SJCRH30 (cell line): ENCODE measurements at places on chromosomes 5 and 9. TPM values are rescaled to one million over a fixed set of nuclear protein-coding genes. Genes with fewer than 3 reads are reported as not detected.

DNA sequence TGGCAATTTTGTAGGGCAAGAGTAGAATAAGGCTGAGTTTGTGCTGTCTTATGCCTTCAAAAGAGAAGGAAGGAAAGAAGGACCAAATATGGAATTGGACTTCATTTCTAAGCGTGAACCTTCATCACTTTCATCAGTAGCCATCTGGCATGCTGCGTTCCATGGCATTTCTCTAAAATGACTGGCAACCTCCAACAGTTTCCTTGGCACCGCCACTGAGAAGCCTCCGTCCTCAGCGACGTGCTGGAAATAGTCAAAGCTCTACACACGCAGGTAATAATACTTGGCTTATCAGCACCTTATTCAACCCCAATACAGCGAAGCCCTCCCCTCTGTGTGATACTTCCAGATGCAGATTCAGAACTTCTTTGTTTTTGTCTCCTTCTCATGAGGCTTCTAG is 169.7 kb upstream of the CD180 start:
- no peak overlapping the region for H3K27ac ChIP-seq
- no peaks in the 10 kb centered on the region for H3K27me3 ChIP-seq
- no peak overlapping the region for H3K4me3 ChIP-seq
- no peaks in the 10 kb centered on the region for H3K36me3 ChIP-seq

GRCh38 chr5:56735849-56736641 is 79.3 kb upstream of the MAP3K1 start:
- no peak overlapping the region for H3K4me3 ChIP-seq
- H3K27me3 ChIP-seq = no peaks in the 10 kb centered on the region
- no peaks in the 10 kb centered on the region for H3K36me3 ChIP-seq
- DNase-seq = no peak

DNA sequence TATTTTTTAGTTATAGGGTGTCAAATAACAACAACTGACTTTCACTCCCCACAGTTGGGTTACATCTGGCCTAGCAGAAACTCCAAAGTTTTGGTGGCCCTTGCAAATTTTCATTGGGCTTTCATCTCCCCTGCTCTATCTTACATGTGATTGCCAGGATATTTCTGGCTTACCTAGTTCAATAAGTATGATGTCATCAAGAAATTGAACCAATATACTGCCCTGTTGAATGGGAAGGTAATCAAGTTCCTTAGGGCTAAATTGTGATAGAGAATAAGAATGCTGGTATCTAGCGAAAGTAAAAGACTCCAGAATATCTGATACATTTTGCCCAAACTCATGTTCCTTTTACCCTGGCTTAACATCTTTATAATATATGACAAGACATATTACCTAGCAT is 17.0 kb upstream of the ICE1 start:
- no peak for DNase-seq
- H3K4me3 ChIP-seq = no peak overlapping the region
- no peaks in the 10 kb centered on the region for H3K4me1 ChIP-seq
- H3K36me3 ChIP-seq = no peaks in the 10 kb centered on the region

- no peaks in the 10 kb centered on the region for H3K36me3 ChIP-seq
- H3K27ac ChIP-seq = no peak overlapping the region
- no peak overlapping the region for H3K4me3 ChIP-seq
- no peak for DNase-seq
- H3K4me1 ChIP-seq = 0 out of 2 replicates have a peak, but pooled peaks cover 10% of the 10 kb centered on the region
These were observed 419.2 kb downstream of the PDE4D start for GRCh38 chr5:59474324-59474723.

- no peak overlapping the region for H3K27ac ChIP-seq
- no peaks in the 10 kb centered on the region for H3K27me3 ChIP-seq
- H3K4me1 ChIP-seq = peaks cover 19% of the 10 kb centered on the region
- H3K4me3 ChIP-seq = no peak overlapping the region
- DNase-seq = no peak
- no peaks in the 10 kb centered on the region for H3K36me3 ChIP-seq
These were observed 140.8 kb upstream of the ADAMTSL1 start for GRCh38 chr9:18333157-18333556.

- H3K27ac ChIP-seq = no peak overlapping the region
- no peaks in the 10 kb centered on the region for H3K36me3 ChIP-seq
- no peaks in the 10 kb centered on the region; the same call in 1 of the 2 replicates for H3K4me1 ChIP-seq
- no peaks in the 10 kb centered on the region for H3K27me3 ChIP-seq
These were observed 8.9 kb downstream of the ARAP3 start for GRCh38 chr5:141672841-141673813.

DNA sequence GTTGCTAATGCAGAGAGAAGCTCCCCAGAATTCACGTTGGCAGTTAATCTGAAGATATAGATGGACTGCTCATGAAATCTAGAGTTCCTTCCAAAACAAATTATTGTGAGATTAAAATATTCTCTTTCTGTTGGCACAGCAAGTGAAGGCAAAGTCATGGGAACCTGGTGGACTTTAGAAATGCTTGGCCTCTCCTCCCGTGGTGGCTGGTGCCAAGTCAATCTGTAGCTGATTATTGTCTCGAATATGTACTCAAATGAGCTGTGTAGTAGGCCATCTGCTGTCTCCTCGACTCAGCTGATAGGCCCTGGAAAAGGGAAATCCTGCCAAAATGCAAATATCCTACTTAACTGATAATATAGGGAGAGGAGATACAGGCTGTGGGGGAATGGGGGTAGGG is 69.3 kb downstream of the DAPK1 start:
- H3K36me3 ChIP-seq = no peaks in the 10 kb centered on the region
- no peaks in the 10 kb centered on the region for H3K27me3 ChIP-seq
- no peak overlapping the region for H3K27ac ChIP-seq
- DNase-seq = no peak
- peaks cover 7% of the 10 kb centered on the region for H3K4me1 ChIP-seq

- peaks cover 39% of the 10 kb centered on the region for H3K36me3 ChIP-seq
- DNase-seq = no peak
- H3K4me1 ChIP-seq = no peaks in the 10 kb centered on the region
- no peak overlapping the region for H3K4me3 ChIP-seq
These were observed 45.2 kb upstream of the HMCN2 start for GRCh38 chr9:130220352-130220751.

GRCh38 chr9:124000784-124001457 is 10.6 kb upstream of the LHX2 start:
- no peaks in the 10 kb centered on the region for H3K36me3 ChIP-seq
- no peak overlapping the region for H3K27ac ChIP-seq
- H3K27me3 ChIP-seq = peaks cover 30% of the 10 kb centered on the region
- no peak overlapping the region for H3K4me3 ChIP-seq

DNA sequence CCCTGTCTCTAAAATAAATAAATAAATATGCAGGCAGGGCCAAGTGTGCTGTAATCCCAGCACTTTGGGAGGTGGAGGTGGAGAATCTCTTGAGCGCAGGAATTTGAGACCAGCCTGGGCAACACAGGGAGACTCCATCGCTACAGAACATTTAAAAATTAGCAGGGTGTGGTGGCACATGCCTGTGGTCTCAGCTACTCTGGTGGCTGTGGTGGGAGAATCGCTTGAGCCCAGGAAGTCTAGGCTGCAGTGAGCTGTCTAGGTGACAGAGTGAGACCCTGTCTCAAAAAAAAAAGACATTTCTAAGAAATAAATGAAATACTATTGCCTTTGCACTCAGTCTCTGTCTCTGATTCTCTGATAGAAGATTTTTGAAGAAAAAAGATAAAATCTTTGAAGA is 1.2 kb upstream of the PCDHGA10 start:
- H3K4me3 ChIP-seq = no peak overlapping the region
- H3K27me3 ChIP-seq = no peaks in the 10 kb centered on the region
- peaks cover 16% of the 10 kb centered on the region for H3K36me3 ChIP-seq
- H3K27ac ChIP-seq = no peak overlapping the region

The KIAA0825 gene
- 3.0 and 3.1 TPM in 2 replicates for total RNA-seq

The LMBRD2 gene
- total RNA-seq = 14.9 and 16.4 TPM in 2 replicates

The DIRAS2 gene
- not detected in 2 replicates for total RNA-seq

The TNFSF8 gene
- total RNA-seq = not detected in 2 replicates

- no peak overlapping the region for H3K27ac ChIP-seq
- H3K4me3 ChIP-seq = no peak overlapping the region
- no peaks in the 10 kb centered on the region; the same call in 1 of the 2 replicates for H3K27me3 ChIP-seq
- H3K36me3 ChIP-seq = no peaks in the 10 kb centered on the region
- DNase-seq = no peak
These were observed 597.1 kb upstream of the KLF4 start for GRCh38 chr9:108086624-108087023.

The TAF11L7 gene
- total RNA-seq = not detected in 2 replicates

- no peak overlapping the region for H3K4me3 ChIP-seq
- no peaks in the 10 kb centered on the region for H3K27me3 ChIP-seq
- H3K4me1 ChIP-seq = peaks cover 51% of the 10 kb centered on the region
- H3K27ac ChIP-seq = peak overlapping the region; percentile 83
These were observed 6.8 kb upstream of the CEL start for GRCh38 chr9:133054966-133055365.

DNA sequence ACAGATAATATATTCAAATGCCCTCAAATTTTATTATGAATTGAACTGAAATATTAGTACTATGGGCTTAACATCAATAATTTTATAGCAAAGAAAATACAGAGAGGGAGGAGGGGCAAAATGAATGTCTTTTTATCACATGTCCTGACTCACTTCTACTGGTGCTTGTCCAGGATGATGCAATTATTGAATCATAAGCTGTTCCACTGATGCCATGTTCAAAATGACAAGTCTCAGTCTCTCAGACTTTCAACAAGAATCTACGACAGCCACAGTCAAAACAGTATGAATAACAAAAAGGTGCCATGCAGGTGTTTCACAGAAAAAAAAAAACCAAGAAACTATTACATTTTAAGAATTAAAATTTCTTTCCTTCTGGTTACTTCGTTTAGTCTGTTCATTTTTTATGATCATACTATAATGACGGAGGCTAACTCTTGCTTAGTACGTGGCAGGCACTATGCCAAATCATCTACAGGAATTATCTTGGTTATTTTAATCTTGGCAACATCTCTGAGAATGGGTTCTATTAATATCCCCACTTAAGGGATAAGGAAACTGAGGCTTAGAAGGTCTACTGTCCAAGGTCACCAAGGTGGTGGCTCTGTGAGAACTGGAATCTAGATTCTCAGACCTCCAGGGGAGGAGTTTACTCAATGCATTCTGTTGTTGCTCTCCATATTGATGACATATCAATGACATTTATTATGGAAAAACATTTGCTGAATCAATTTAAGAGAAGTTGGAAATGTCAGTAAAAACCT is 61.5 kb downstream of the NR3C1 start:
- peaks cover 6% of the 10 kb centered on the region; the same call in 1 of the 2 replicates for H3K4me1 ChIP-seq
- H3K36me3 ChIP-seq = peaks cover 2% of the 10 kb centered on the region; the same call in 1 of the 2 replicates
- no peak overlapping the region for H3K27ac ChIP-seq
- H3K4me3 ChIP-seq = no peak overlapping the region
- no peaks in the 10 kb centered on the region for H3K27me3 ChIP-seq
- no peak for DNase-seq

GRCh38 chr5:136195971-136196820 is 3.2 kb upstream of the SMIM32 start:
- no peak for DNase-seq
- no peaks in the 10 kb centered on the region for H3K4me1 ChIP-seq
- 0 out of 2 replicates have a peak, but pooled peaks cover 3% of the 10 kb centered on the region for H3K27me3 ChIP-seq
- no peaks in the 10 kb centered on the region for H3K36me3 ChIP-seq
- H3K27ac ChIP-seq = no peak overlapping the region

The FSTL4 gene
- total RNA-seq = 7.0 and 7.1 TPM in 2 replicates

GRCh38 chr9:93091453-93092081 is 4.5 kb upstream of the CARD19 start:
- H3K27me3 ChIP-seq = no peaks in the 10 kb centered on the region
- H3K27ac ChIP-seq = no peak overlapping the region
- H3K36me3 ChIP-seq = no peaks in the 10 kb centered on the region
- no peak for DNase-seq
- peaks cover 3% of the 10 kb centered on the region; the same call in 1 of the 2 replicates for H3K4me1 ChIP-seq

- no peak overlapping the region for H3K27ac ChIP-seq
- no peak for DNase-seq
- H3K27me3 ChIP-seq = no peaks in the 10 kb centered on the region
- no peak overlapping the region for H3K4me3 ChIP-seq
- H3K36me3 ChIP-seq = no peaks in the 10 kb centered on the region
- H3K4me1 ChIP-seq = no peaks in the 10 kb centered on the region
These were observed 29.8 kb downstream of the CD274 start for GRCh38 chr9:5479994-5480694.

DNA sequence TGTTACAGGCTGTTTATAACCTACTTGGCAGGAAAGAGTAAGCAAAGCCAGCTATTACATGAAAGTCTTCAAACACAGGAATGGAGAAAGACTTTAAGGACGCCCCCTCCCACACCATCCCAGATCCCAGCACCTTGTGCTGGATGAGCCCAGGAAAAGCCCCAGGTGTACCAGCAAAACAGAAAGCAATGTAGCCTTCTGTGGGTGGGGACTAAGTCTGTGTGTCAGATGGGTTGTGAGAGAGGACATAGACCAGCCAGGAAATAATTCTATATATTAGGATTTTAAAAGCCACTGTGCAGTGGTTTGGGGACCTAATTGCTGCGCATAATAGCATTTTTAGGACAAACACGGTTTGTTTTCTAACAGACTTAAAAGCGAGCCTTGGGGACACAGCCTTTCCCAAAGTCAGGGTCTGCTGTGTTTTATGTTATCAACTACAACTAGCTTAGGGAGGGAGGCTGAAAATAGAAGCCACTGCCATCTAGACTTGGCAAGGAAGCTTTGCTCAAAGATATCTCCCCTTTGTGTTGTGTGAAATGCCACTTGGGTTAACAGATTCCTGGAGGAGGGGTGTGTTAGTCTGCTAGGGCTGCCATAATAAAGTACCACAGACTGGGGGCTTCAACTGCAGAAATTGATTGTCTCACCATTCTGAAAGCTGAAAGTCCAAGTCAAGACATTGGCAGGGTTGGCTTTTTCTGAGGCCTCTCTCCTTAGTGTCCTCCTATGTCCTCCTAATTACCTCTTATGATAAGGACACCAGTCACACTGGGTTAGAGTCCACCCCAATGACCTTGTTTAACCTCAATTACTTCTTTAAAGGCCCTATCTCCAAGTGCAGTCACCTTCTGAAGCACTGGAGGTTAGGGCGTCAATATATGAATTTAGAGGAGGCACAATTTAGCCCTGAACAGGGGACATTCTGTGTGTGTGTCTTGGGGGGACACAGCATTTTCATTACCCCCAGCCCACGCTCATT is 17.2 kb upstream of the UBE2QL1 start:
- H3K4me1 ChIP-seq = no peaks in the 10 kb centered on the region
- H3K36me3 ChIP-seq = no peaks in the 10 kb centered on the region
- DNase-seq = no peak
- no peak overlapping the region for H3K4me3 ChIP-seq
- H3K27me3 ChIP-seq = no peaks in the 10 kb centered on the region

The COL5A1 gene
- 30.9 and 32.1 TPM in 2 replicates for total RNA-seq

DNA sequence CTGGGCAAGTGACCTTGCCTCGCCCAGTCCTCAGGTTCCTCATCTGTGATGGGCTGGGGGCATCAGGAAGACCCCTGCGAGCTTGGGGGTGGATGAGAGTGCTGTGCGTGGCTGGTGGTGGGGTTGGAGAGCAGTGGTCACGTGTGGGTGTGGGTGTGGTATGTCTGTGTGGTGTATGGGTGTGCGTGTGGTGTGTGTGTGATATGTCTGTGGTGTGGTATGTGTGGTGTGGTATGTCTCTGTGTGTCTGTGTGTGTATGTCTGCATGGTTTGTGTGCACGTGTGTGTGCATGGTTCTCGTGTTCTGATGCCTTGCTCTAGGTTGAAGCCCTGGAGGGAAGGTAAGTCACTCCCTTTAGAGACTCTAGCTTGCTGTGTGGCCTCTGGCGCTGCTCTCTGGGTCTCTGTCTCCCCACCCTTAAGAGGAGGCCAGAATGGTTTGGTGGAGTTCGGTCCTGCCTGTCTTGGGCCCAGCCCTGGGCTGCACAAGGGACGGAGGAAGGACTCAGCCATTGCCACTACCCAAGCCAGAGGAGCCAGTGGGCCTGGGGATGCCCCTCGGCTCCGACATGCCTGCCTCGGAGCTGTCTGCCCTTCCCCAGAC is 87.0 kb downstream of the RXRA start:
- no peak overlapping the region for H3K4me3 ChIP-seq
- peaks cover 3% of the 10 kb centered on the region; the same call in 1 of the 2 replicates for H3K36me3 ChIP-seq

The FOXD4L5 gene
- 0.33 and 0.59 TPM in 2 replicates for total RNA-seq

- peaks cover 33% of the 10 kb centered on the region for H3K36me3 ChIP-seq
- DNase-seq = no peak
- H3K4me1 ChIP-seq = no peaks in the 10 kb centered on the region
- no peaks in the 10 kb centered on the region for H3K27me3 ChIP-seq
- no peak overlapping the region for H3K27ac ChIP-seq
These were observed 17.9 kb downstream of the NIPAL4 start for GRCh38 chr5:157477814-157478494.
